Caudate nucleus (tissue), 63 donors: ENCODE measurements at places on chromosomes 3 and 15.

GRCh38 chr3:43676441-43676840 is 14.3 kb upstream of the ABHD5 start:
- DNase-seq, result no peak

- DNase-seq, result no peak
These were observed 494.8 kb downstream of the FHIT start for GRCh38 chr3:60756241-60757030.

GRCh38 chr3:184760337-184761074 is 48.6 kb upstream of the MAGEF1 start:
- DNase-seq, result no peak

- no peak for DNase-seq
These were observed 107.5 kb downstream of the SRGAP3 start for GRCh38 chr3:9141928-9142289.

DNA sequence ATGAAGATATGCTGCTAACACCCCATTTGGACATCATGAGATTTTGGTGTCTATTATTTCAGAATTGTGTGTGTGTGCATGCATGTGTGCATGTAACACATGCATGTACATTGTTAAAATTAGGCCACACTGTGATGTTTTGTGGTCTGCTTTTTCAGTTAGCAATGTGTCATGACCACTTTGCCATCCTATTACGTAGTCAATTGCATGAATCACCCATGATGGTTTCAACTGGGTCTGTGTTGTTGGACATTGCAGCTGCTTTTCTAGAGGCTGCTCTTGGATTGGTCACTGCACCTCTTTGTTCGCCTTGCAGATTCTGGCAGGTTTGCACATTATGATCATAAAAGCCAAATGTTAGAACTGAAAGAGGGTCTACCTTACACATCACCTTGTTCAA is 101.0 kb upstream of the THBS1 start:
- DNase-seq, result no peak
